ENCODE measurements at places on chromosomes 5 and 9. TPM values are rescaled to one million over a fixed set of nuclear protein-coding genes. Genes with fewer than 3 reads are reported as not detected.

DNA sequence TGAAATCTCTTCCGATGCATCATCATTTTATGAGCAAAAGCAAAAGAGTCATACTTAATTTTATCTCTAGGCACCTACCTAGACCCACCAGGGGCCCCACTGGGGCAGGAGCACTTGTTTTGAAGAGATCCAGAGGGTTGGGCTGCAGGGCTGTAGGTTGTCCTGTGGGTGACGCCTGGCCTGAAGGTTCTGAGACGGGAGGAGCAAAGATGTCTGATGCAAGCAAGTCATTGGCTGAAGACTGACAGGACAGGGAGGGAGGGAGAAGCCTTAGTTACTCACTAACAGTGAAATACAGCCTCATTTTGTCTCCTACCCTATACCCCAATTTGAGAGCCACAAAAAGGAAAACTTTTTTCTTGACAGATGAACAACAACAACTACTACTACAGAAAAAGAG lies 17.1 kb upstream of the C9 start:
- H3K27me3 ChIP-seq: peaks cover 11% of the 10 kb centered on the region
- DNase-seq: no peak
- no peaks in the 10 kb centered on the region for H3K36me3 ChIP-seq

- no peak overlapping the region for H3K4me3 ChIP-seq
- H3K36me3 ChIP-seq: no peaks in the 10 kb centered on the region
- H3K4me1 ChIP-seq: no peaks in the 10 kb centered on the region
- H3K27me3 ChIP-seq: no peaks in the 10 kb centered on the region
- no peak overlapping the region for H3K27ac ChIP-seq
- no peak for DNase-seq
Measured at GRCh38 chr9:98182069-98182820, 10.2 kb downstream of the CORO2A start.

DNA sequence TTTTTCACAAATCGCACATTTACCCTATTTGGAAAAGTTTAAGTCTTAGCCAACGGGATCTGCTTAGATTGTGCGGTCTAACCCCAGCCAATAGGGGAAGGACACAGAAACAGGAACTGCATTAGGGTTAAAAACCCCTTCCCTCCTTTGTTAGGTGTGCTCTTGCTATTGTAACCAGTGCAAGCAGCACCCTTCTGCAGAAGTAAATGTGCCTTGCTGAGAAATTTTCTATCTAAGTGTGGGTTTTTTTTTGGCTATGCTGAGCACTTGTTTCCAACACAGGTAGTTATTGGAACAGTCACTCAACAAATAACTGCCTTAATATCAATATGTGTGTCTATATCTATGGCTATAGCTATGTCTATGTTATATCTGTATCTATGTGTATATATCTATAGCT lies 190.0 kb downstream of the TRIM32 start:
- H3K36me3 ChIP-seq: no peaks in the 10 kb centered on the region
- no peak overlapping the region for H3K4me3 ChIP-seq
- no peaks in the 10 kb centered on the region for H3K4me1 ChIP-seq
- DNase-seq: no peak
- no peak overlapping the region for H3K27ac ChIP-seq

GRCh38 chr9:10806868-10807267 lies 194.1 kb upstream of the PTPRD start:
- H3K36me3 ChIP-seq: no peaks in the 10 kb centered on the region
- no peaks in the 10 kb centered on the region for H3K4me1 ChIP-seq
- no peak for DNase-seq
- H3K4me3 ChIP-seq: no peak overlapping the region
- no peak overlapping the region for H3K27ac ChIP-seq
- no peaks in the 10 kb centered on the region for H3K27me3 ChIP-seq

GRCh38 chr5:142716963-142717362 lies 31.1 kb upstream of the FGF1 start:
- H3K4me3 ChIP-seq: no peak overlapping the region
- no peak overlapping the region for H3K27ac ChIP-seq
- peak; percentile 13 for DNase-seq
- H3K36me3 ChIP-seq: no peaks in the 10 kb centered on the region
- H3K27me3 ChIP-seq: peaks cover 16% of the 10 kb centered on the region

DNA sequence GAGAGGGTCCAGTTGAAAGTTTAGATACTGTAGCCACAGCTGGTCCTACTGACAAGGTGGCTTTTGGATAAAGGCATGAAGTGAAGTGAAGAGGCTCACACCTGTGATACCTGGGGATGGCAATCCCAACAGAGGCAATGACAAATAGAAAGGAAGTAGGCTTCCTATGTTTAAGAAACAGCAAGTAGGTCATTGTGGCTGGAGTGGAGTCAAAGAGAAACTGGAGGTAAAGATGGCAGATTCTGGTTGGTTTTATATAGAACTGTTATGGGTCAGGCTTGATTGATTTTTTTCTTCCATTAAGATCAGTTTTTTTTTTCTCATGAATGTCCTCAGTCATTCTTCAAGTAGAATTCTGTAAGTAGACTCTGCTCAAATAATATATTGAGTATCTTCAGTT lies 79.5 kb downstream of the ANXA1 start:
- H3K4me3 ChIP-seq: no peak overlapping the region
- H3K27ac ChIP-seq: peak overlapping the region; percentile 7
- H3K4me1 ChIP-seq: peaks cover 11% of the 10 kb centered on the region
- H3K36me3 ChIP-seq: no peaks in the 10 kb centered on the region

DNA sequence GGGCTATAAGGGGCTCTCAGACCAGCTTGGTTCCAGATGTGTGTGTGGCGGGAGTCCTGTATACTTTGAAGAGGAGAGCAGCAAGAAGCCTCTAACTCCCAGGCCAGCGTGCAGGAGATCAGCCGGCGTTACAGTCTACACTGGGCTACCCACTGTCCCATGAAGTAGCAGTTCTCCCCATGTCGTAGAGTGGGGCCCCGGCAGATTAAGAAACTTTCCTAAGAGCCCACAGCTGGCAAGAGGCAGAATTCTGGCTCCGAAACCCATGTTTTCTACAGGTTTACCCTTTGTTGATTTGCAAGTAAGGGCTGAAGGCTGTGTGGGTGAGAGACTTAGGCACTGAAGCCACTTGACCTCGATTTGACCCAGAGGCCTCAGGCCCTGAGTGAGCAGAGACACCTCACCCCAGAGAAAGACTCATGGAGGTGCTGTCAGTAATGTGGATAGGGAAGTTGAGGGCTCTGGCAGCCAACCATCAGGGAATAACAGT lies 881 bp upstream of the B4GALT1 start:
- peak overlapping the region; percentile 88 for H3K4me3 ChIP-seq
- no peaks in the 10 kb centered on the region for H3K27me3 ChIP-seq
- peaks cover 18% of the 10 kb centered on the region for H3K36me3 ChIP-seq
- H3K4me1 ChIP-seq: peaks cover 52% of the 10 kb centered on the region
- no peak for DNase-seq
- peak overlapping the region; percentile 96 for H3K27ac ChIP-seq

DNA sequence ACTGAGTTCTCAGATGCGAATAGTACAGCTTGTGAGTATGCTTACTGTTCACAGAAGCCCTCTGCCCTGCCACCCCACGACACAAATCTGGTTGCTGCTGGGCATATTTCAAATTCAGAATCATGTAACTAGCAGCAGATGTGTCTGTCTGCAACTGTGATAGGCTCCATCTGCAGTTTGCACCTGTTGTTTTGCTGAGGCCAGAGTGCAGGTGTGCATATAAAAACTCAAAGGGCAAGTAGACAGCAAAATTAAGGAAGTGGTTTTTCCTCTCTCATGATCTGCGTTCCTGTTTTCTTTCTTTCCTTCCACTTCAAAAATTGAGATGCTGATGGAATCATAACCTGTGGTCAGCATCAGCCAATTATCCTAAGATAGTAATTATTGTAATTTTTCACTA lies 1000.5 kb downstream of the PTPRD start:
- H3K4me3 ChIP-seq: no peak overlapping the region
- H3K36me3 ChIP-seq: no peaks in the 10 kb centered on the region
- no peaks in the 10 kb centered on the region for H3K4me1 ChIP-seq
- H3K27me3 ChIP-seq: no peaks in the 10 kb centered on the region
- H3K27ac ChIP-seq: no peak overlapping the region

GRCh38 chr9:31355159-31355882 lies 1029.1 kb upstream of the ACO1 start:
- no peaks in the 10 kb centered on the region for H3K36me3 ChIP-seq
- DNase-seq: no peak
- no peaks in the 10 kb centered on the region for H3K27me3 ChIP-seq
- H3K27ac ChIP-seq: no peak overlapping the region
- H3K4me3 ChIP-seq: no peak overlapping the region

DNA sequence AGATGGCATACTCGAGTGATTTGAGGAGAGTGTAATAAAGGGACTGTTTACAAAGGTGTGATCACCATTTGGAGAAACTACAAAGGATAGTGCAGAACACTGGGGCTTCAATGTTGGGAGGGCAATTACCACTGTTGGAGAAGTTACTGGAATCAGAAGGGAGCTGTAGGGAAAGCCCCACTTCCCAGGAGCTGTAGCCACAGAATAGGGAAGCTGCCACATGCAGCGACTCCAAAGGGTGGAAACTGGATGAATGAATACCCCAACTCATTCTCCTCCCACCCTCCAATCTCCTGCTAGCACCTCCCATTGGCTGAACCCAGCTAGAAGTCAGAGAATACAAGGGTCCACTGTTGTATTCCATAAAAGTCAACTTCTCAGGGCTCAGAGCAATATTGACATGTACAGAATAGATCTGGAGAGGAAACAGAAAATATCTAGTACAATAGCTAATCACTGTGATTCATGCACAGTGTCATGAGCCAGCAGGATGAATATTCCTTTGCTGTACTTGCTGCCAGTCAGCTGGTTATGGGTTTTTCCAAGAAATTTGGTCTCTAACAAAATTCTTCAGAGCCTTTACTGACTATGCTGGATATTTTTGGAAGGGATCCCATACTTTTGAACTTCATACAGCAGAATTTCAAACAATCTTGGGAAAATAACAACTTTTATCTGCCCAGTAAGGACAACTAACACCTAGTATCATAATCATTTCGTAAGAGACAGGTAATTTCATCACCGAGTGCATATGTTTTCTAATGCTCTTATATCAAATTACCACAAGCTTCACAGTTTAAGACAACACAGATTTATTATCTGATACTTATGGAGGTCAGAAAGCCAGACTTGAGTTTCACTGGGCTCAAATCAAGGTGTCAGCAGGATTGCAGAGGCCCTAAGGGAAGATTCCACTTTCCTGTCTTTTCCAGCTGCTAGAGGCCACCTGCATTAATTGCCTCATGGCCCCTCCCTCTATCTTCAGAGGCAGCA lies 39.6 kb downstream of the PDCD1LG2 start:
- H3K27me3 ChIP-seq: no peaks in the 10 kb centered on the region
- peaks cover 17% of the 10 kb centered on the region for H3K36me3 ChIP-seq
- no peak overlapping the region for H3K4me3 ChIP-seq
- no peak overlapping the region for H3K27ac ChIP-seq
- no peak for DNase-seq
- peaks cover 8% of the 10 kb centered on the region for H3K4me1 ChIP-seq

DNA sequence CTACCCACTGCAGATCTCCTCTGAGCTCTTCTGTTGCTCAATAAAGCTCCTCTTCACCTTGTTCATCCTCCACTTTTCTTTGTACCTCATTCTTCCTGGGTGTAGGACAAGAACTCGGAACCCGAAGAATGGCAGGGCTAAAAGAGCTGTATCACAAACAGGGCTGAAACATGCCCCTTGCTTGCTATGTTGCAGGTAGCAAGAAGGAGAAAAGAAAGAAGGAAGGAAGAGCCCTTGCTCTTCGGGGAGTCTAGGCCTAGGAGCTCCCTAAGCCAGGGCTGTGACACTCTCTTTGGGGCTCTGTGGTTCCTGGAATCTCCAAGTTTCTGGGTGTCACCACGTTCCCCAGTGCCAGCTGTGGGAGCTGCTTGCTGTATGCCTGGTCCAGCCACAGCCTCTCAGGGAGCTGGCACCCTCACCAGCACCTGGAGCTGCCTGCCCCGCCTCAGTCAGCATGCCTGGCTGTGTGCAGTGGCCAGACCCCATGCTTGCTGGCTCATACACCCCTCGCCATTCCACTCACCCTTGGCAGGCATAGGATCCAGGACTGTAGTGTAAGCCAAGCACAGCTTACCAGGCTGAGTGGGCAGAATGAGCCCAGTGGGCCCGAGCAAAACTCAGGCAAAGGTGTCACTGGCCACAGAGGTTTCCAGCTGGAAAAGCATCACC lies 274.8 kb upstream of the ADRA1B start:
- no peak overlapping the region for H3K27ac ChIP-seq
- DNase-seq: no peak
- H3K4me1 ChIP-seq: no peaks in the 10 kb centered on the region
- H3K36me3 ChIP-seq: no peaks in the 10 kb centered on the region

DNA sequence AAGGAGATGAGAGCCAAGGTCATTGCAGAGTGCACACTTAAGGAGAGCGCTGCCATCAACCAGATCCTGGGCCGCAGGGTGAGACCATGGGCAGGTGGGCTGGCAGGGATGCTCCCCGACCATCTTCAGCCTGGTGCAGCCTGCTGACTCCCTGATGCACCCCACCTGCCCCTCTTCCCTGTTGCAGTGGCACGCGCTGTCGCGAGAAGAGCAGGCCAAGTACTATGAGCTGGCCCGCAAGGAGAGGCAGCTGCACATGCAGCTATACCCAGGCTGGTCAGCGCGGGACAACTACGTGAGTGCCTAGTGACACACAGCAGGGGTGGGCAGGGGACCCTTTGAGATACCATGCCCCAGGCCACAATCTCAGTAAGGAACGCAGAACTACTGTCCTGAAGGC lies 28.3 kb downstream of the TCF7 start:
- H3K27ac ChIP-seq: no peak overlapping the region
- peaks cover 60% of the 10 kb centered on the region for H3K36me3 ChIP-seq
- H3K4me3 ChIP-seq: no peak overlapping the region
- no peaks in the 10 kb centered on the region for H3K27me3 ChIP-seq
- peaks cover 29% of the 10 kb centered on the region for H3K4me1 ChIP-seq

DNA sequence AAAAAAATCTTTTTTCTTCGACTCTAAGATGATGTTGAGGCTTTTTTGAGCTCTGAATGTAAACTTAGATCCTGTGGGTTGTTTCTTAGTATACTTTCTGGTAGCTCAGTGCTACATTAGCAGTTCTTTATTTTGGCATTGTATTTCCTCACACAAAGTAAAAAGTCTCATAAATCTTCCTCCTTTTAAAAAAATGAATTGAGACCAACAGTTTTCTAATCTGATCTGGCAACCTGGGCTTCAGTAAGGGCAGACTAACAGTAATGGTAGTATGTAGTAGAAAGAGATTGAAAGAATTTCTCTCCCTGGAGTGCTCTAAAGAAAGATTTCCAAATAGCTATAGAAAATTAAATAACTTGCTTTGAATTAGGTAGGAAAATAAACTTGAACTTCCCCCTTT lies 31.4 kb downstream of the ZCCHC7 start:
- no peak overlapping the region for H3K27ac ChIP-seq
- peaks cover 27% of the 10 kb centered on the region for H3K4me1 ChIP-seq
- H3K27me3 ChIP-seq: no peaks in the 10 kb centered on the region
- no peak for DNase-seq
- H3K36me3 ChIP-seq: peaks cover 60% of the 10 kb centered on the region
- H3K4me3 ChIP-seq: no peak overlapping the region

DNA sequence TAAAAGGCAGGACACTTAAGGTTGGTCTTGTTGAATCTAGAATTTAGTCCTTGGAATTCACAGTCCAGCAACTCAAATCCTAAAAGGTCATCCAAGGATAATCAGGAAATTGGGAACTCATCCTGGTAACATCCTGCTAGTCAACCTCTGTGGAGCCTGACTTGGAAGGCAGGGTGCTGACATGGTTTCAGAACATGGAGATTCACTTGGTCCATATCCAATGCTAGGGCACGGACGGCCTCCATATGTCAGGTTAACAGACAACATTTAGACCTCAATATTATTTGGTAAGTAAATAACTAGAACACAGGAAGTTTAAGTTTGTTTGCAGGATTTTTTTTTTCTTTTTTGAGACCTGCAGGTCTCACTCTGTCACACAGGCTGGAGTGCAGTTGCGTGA lies 783 bp upstream of the DNAH5 start:
- no peaks in the 10 kb centered on the region for H3K27me3 ChIP-seq
- no peaks in the 10 kb centered on the region for H3K36me3 ChIP-seq
- no peaks in the 10 kb centered on the region for H3K4me1 ChIP-seq
- no peak for DNase-seq

NR2F1 gene
- total RNA-seq: not detected

CAPSL gene
- total RNA-seq: 1.2 TPM

CAMK4 gene
- 71.8 TPM for total RNA-seq

IL4 gene
- total RNA-seq: 21.6 TPM

All from activated T-helper 2 cell treated with anti-CD3 and anti-CD28 coated beads, Interferon-gamma antibody, Interleukin-2, Interleukin-4, amounts not matched to agents 10 μg/mL and 5 μg/mL and 100 μg/mL, durations not matched to agents 14 hours and 24 hours and 36 hours (primary cell).